ENCODE measurements at places on chromosomes 13 and 19.

GRCh38 chr19:11872624-11873023, 15.0 kb upstream of the ZNF69 start:
- DNase-seq = no peak

GRCh38 chr19:8557642-8558238, 19.5 kb downstream of the MYO1F start:
- DNase-seq = no peak

DNA sequence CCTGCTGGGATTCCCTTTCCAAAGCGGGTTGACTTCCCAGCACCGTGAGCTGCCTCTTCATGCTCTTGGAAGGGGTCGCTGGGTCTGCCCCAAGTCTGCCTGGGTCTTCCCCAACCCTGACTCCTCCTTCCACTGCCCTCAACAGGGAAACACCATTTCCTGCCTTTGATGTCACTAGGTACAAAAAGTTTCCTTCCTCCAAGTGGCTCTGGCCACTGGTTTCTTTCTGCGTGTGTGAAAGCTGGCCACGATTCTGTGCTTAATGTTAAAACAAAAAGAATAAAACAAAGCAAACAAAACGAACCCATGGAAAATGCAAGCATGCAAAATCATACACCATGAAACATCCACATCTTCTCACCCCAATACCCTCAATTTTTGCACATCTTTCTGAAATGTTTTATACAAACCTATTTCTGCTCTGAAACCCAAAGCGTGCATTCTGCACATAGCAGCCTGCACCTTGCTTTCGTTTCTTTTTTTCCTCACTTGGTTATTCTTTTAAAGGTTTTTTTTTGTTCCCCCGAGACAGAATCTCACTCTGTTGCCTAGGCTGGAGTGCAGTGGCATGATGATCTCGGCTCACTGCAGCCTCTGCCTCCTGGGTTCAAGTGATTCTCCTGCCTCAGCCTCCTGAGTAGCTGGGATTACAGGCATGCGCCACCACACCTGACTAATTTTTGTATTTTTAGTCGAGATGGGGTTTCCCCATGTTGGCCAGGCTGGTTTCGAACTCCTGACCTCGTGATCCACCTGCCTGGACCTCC, 12.5 kb upstream of the TNFSF9 start:
- no peak for DNase-seq

DNA sequence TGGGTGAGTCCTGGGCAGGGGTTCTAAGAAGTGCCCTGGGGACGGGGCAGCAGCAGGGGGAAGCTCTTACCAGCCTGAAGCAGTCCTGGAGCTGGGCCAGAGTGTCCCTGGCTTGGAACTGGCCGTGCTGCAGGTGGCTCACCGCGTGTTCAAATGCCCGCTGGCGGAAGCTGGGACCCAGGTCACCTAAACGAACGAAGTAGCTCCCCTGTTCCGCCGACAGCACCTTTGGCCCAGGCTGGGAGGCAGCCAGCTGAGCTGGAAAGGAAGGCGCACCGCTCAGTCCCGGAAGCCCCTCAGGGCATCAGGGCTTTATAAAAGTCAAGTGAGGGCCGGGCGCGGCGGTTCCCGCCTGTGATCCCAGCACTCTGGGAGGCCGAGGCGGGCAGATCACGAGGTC, 9.6 kb downstream of the PLIN4 start:
- no peak for DNase-seq

DNA sequence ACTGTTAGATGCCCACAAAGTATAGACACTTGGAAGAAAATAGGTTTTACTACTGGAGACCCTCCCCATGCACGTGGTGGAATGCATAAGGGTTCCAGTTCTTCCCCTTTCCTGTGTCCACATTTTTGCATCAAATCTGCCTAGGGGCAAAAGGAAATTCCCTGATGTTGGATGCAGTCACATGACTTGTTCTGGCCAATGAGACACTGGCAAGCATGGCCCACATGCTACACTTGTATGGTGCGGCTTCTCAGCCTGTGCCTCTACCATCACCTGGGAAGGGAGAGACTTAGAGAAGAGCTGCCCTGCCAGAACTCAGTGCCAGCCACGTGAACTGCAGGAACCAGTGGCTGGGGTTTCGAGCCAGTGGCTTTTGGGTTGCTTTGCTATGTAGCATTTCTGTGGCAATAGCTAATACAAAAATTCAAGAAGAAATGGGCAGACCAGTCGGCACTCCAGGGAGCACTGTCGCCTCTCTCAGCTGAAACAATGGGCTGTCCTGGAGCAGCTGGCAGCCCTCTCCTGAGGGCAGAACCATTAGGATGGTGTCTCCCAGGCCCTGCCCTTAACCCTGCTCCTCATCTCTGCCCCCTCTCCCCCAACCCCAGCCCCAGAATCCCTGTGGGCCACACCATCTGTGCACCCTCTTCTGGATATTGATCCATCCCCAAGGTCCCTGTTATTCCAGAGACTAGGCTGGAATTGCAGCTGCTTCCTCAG, 634.0 kb downstream of the UQCRFS1 start:
- DNase-seq = no peak

DNA sequence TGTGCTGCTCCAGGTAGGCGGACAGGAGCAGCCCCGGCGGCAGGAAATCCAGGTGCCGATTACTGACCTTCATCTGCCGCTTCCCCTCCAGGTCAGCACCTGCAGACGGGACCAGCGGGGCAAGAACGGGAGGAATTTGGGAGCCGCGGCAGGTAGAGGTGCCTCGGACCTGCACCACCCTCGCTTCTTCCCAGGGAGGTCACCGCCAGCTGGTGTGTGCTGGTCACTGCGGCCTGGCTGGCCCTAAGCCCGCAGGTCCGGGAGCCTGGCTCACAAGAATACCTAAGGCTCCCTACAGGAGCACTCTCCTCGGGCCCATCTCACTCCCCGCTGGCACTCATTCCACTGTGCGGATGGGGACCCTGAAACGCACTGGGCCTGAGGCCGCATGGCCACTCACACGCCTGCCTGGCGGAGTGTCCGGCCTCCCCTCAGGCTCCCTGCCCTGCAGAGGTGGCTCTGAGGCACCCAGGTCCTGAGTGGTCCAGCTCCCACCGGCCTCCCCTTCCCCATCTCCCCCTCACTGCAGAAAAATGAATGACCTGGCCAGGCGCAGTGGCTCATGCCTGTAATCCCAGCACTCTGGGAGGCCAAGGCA, 4.3 kb downstream of the RNU6-9 start:
- no peak for DNase-seq

DNA sequence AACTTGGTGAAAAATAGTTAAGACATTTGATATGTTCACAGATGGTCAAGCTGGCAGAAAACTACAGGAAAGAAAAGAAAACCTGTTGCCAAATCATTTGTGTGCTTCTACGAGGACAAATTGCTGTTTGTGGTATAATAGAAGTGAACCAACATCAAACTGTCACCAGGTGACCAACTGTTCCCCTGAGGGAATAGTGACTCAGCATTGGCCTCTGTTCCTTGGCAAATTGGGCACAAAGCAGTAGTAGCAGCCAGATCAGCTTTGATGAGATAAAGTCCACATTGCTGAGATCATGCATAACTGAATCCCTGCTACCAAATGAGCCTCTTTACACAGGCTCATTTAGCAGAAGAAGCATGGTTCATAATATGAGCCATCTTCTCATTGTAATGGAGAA, 103.5 kb downstream of the POSTN start:
- DNase-seq = no peak

DNA sequence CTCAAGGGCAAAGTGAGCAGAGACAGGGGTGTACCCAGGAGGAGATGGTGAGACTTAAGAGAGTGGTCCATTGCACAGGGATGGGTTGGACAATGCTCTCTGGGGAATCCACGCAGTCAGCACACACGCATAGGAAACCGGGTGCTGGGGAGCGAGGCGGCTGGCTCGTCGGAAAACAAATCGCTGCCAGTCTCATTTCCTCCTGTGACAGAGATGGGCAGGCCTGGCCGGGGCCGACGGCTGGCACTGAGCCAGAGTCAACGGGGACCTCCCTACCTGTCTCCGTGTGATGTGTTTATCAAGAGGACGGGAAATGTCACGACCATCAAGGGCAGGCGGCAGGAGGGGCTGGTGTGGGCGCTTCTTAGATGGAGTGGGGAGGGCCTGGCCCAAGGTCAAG, 27.3 kb downstream of the PTPRS start:
- DNase-seq = no peak

- DNase-seq = no peak
Observed at GRCh38 chr13:57063007-57063406, 77.7 kb upstream of the PRR20A start.

DNA sequence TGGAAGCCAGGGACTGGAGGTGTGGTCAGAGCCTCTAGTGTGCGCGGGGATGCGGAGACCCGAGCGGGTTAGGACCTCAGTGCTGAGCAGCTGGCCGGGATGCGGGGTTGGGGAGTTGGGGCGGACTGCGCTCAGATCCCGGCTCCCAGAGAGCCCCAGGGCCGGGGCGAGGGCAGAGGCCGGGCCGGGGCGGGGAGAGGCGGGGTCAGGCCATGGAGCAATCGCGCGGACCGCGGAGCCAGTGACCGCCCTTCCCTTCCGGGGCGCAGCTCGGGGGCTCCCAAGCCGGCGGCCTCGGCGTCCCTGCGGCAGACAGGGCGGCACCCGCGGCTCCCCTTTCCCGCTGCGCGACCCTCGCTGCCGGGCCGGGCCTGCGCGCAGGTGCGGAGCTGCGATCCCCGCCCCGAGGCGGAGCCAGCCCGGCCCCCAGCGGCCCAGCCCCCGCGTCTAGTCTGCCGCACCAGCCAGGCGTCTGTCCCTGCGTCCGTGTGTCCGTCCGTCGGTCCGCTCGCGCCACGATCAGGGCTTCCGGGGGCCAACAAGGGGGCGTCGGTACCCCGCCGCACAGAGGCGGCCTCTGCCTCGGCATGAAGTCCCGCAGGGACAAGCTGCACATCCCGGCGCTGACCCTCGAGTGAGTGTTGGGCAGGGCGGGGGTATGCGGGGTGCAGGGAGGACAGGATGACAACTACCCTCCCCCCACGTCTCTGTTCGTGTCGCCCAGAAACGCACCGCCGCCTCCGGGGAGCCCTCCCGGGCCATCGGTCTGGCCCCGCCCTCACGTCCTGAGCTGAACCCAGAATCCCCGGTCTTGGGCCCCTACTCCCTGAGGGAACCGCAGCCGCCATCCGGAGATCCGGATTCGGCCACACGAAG, 12.4 kb downstream of the MAST3 start:
- peak; percentile 74 for DNase-seq

GRCh38 chr19:22945560-22945959, 57.4 kb downstream of the ZNF728 start:
- DNase-seq = no peak

DNA sequence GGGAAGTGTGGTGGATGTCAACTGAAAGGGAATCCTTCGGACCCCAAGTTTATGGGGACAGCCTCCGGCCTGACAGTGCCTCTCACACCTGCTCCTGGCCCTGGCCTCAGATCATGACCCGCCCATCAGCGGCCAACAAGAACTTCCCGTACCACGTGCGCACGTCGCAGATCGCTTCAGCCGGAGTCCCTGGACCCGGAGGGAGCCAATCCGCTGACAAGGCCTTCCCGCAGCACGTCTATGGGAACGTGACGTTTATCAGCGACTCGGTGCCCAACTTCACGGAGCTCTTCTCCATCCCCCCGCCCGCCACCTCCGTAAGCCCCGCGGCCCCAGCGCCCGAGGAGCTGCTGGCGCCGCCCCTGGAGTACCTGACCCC, 2.0 kb upstream of the MEGF8 start:
- DNase-seq = peak; percentile 70
